ENCODE measurements at places on chromosomes 1 and 21.

DNA sequence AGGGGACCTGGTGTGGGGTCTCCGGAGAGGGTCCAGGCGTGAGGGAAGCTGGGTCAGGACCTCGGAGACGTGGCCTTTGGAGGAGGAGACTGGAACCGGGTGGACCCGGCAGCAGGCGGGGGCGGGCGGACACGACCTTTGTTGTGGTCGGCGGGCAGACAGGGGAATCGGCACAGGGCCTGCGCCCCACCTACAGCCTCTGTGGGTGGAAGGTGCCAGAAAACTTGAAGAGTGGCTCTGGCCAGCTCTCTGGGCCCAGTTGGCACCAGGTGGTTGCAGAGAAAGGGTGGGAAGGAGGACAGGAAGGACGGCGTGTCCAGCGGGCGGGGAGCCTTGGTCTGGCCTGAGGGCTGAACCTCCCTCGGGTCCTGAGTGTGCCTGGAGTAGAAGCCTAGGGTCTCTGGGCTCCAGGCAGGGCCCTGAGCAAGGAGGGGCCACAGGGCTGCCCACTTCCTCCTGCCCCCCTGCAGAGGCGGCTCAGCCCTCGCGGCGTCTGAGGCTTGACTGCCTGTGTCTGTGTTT is 7.7 kb upstream of the TTLL10 start:
- DNase-seq: no peak

DNA sequence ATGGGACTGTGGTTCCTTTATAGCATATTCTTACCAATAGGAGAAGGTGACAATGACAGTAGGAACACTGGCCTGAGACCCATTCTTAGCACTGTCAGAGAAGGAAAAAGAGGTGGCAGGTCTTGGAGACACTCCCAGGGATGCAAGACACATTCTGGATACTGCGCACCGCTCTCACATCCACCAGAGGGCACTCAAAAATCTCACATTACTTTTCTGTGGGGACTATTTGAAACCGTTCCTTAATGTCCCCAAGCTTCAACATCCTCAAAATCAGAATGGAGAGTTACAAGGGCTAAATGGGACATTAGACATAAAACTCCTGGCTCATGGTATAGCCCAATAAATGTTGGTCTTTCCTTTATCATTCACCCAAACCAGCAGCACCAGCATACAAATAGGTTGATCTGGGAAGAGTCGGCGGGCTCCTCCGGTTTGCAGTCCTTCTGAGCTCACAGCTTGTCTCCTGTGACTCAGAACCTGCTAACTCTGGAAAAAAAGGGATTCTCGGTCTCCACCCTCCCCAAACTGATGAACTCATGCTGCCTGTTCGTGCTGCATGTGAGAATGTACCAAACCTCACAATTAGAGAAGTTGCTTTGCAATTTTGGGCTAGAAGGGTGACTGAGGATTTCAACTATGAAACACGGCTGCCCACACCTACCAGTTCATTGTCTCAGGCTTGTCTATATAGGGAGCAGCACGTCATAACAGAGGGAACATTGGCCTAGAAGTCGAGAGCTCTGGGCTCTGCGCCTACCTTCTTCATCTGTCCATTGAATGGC is 40.2 kb downstream of the IL12RB2 start:
- DNase-seq: peak; percentile 34

DNA sequence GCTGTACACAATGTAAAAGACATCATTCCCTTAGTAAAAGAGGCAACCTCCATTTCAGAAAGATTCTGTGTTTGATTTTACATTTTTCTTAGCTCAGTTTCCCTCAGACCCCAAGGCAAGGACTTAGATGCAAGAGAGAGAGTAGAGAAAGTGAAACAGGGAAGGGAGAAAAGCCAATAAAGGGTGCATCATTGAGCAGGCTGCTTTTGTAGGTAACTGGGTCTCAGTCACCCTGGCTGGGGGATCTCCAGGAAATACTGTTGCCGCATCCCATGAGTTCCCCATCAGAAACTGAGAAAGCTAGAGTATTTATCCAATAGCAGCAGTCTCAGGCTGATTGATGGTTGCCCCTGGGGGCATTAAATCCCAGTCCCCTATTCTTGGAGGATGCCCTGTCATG is 23.1 kb upstream of the DNAH14 start:
- no peak for DNase-seq

DNA sequence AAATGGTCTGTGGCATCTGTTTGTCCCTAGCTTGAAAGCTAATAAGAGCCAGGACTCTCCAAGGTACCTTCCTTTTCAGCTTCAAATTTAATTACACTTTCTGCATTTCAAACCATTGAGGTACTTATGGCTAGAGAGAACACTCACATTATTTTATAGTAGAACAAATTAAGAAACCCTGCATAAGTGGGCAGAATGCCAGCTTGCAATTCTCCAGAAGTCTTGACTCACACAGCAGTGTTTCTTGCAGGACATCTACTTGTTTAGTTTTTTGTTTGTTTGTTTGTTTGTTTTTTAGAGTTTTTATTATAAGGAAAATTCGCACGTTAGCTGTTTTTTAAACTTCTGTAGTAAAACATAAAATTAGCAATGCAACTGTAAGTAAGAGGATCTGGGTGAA is 397.2 kb downstream of the NEGR1 start:
- no peak for DNase-seq

Measured in activated CD4-positive, alpha-beta T cell treated with anti-CD3 and anti-CD28 coated beads for 48 hours (primary cell).